ENCODE measurements at places on chromosomes 4 and X.

GRCh38 chrX:24561121-24561520, 86.0 kb downstream of the PCYT1B start:
- DNase-seq = no peak

DNA sequence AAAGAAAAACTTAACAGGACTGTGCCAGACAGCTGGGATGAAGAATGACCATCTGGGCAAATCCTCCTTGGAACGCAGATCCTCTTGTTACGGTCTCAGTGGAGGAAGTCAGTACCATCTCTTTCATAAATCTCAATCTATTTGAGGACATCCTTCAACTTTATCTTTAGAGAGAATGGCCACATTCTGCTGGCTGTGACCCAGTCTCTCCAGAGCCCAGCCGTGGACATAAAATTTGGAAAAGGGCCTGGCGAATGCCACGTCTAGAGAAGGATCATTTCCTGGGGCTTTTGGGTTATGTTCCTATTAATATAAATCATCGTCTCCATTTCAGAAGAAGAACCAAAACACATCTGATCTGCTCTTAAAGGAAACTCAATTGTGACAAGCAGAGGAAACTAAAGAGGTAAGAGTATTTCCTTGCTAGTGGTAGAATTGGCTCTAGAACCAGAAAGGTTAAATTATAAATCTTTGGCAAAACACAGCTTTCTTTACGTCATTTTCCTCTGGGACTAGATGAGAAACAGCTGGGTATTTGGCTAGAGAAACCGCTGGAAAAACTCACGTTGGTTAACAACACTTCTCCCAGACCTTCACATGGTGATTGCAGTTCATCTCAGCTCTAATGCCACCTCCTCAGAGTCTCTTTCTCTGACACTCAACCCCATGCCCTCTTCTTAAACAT, 164.7 kb downstream of the CHIC2 start:
- no peak for DNase-seq

GRCh38 chrX:79412972-79413371, 45.8 kb upstream of the ITM2A start:
- DNase-seq = no peak

DNA sequence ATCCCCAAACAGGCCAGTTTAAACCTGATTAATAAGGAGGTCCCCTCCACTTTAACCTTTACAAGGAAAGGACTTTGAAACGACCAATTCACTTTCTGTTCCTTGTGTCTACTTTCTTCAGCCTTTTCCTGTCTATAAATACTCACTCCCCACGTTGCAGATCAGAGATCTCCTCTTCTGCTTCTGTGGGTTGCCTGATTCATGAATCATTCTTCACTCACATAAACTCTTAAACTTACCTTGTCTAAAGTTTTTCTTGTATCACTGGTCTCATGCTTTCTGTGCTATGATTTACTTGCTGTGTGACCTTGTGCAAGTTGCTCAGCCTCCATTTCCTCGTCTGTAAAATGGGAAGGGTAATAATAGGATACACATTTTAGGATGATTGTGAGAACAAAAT, 236.1 kb downstream of the QDPR start:
- no peak for DNase-seq

DNA sequence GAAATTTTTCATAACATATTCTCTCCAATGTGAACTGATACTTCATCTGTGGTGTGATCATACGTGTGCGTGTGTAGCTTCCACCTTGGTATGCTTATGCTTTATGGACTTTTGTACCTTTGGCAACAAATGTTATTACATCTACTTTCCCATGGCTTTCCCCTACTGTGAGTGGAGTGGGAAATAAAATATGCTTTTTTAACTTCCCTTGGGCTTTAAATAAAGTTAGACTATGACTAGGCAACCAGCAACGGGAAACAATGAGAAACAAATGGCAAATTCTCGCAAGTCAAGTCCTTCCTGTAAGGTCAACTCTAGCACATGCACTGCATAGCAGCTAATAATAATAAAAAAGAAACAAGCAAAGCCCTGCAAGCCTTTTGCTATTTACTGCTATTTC, 205.0 kb upstream of the PDE5A start:
- DNase-seq = no peak

- DNase-seq = no peak
Observed at GRCh38 chr4:54879576-54879975, 221.8 kb downstream of the KIT start.

DNA sequence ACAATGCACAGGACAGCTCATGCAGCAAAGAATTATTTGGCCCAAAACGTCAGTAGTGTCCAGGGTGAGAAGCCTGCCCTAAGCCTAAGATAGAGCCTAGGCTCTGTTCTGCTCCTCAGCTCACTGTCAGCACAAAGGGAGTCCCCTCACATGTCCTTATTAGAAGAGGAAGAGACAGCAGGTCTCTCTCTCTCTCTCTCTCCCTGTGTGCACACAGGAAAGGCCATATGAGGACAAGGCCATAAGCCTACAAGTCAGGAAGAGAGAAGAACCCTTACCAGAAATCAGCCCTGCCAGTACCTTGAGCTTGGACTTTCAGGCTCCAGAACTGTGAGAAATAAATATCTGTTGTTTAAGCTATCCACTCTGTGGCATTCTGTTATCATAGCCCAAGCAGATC, 20.4 kb downstream of the FAM184B start:
- no peak for DNase-seq

DNA sequence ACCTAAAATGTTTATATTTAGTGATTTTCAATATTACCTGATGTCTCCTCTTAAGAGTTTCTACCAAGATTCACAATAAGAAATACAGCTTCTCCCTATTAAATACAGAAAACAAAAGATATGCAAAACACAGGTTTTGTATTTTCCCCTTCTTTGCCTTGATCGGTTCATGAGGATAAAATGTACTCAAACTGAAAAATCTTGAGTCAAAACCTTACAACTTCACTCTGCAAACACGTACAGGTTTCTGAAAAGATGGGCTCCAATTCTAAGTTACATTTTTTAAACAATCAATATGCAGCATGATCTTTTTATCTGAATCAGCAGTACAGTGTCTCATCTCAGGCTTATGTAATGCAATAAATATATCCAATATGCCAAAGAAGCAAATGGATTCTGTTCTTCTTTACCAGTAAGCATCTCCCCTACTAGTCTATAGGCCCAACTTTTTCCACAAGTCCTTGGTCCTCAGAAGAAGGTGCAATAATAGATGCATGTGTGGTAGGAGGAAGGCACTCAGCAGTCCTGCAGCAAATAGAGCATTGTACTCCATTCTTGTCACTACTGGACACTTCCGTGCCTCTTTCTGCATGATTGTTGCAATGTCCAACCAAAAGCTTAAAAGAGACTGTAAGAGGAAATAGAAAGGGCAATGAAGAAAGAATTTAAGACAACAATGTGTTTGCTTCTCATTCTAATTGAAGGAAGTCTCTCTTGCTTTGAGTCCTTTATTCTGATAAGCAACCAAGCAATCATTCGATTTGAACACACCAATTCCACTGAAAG, 3.2 kb downstream of the MAPK10 start:
- no peak for DNase-seq

- no peak for DNase-seq
Observed at GRCh38 chr4:139665079-139665689, 435 bp upstream of the MGST2 start.

DNA sequence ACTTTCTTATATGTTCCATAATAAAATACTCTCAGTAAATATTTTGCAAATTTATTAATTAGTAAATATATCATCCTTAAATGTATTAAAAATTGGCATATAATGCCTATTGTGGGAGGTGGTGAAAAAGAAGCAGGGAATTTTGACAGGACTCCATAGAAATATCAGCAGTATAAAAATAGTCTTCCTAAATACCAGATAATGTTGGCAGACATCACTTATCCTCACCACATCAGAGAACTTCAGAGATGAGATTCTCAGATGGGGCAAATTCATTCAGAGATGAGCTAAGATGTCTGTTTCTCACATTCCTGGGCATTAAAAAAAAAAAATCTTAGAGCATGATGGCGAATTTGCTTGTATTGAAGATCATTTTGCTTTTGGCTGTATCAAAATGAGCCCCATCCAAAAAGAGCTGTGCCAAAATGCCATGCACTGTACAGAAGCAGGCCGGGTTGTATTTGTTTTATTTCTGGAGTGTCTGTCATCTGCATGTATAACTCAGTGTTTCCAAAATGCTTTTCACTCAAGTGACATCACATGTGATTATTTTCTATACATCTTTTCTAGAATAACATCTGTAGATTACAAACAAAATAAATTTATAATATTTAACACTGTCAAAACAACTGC, 41.7 kb downstream of the ATP8A1 start:
- no peak for DNase-seq

- no peak for DNase-seq
Observed at GRCh38 chr4:20532116-20532790, 168.0 kb upstream of the PACRGL start.

GRCh38 chr4:152245680-152246079, 290.2 kb downstream of the FBXW7 start:
- DNase-seq = no peak

- no peak for DNase-seq
Observed at GRCh38 chr4:151781026-151781425, 20.2 kb upstream of the GATB start.

- DNase-seq = no peak
Observed at GRCh38 chrX:72634331-72634730, 61.7 kb upstream of the HDAC8 start.

DNA sequence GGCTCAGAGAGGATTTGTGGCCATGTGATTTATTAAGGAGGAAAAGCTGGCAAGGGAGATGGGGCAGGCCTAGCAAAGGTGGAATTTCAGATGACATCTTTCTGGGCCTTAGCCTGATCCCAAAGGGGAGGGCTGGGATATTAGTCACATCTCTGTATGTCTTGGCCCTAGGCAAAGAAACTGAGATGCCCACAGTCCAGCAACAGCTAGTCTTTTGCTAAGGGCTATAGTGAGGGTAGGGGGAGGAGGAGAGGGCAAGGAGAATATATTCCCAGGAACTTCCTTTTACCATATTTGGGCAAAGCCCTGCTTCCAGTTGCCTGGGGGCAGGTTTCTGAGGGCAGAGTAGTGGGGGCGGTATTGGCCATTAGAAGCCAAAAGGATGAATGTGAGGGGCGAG, 209.8 kb upstream of the NR3C2 start:
- no peak for DNase-seq

- no peak for DNase-seq
Observed at GRCh38 chrX:103467887-103468286, 51.4 kb downstream of the RAB40A start.

DNA sequence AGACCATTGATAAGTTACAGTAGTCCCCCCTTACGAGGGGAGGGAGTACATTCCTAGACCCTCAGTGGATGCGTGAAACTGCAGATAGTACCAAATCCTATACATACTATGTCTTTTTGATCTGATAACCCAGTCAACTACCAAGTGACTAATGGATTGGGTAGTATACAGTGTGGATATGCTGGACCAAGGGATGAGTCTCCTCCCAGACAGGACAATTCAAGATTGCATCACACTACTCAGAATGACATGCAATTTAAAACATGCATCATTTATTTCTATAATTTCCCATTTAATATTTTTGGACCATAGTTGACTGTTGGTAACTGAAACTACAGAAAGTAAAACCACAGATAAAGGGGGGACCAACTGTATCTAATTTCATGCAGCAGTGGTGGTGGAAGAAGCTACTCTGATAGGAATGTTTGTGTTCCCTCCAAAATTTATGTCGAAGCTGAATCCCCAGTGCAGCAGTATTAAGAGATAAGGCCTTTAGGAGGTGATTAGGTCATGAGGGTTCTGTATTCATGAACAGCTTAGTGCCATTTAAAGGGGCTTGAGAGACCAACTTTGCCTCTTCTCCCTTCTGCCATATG, 11.9 kb downstream of the HADH start:
- DNase-seq = no peak

DNA sequence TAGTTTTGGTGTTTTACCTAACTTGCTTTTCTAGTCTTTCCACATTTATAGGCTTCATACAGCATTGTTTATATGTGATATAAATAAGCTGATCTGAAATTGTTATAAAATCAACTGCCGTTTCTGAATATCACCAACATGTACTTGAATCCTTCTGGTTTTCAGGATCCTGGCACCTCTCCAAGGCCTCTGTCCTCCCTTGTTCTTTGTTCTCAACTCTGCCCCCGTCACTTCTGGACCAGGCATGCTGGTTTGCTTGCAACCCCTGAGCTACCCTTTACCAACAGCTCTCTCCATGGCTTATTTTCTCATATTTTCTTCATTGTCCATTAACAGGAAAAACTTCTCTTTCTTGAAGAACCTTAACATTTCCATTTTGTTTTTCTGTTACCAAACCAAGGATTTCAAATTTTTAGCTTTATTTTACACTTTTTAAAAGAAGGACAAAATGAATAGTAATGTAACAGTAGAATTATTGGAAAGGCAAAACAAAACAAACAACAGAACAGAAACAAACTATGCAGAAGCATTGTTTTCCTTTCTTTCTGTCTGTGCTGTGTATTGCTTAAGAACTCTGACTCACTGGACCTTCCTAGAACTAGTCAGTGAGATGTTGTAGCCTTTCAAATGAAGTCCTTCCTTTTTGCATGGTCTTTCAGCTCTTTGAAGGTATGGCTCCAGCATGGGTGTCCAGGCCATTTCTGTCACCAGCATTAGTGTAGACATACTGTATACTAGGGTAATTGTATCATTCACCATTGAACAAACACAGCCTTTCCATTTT, 44.8 kb downstream of the BANK1 start:
- DNase-seq = no peak

DNA sequence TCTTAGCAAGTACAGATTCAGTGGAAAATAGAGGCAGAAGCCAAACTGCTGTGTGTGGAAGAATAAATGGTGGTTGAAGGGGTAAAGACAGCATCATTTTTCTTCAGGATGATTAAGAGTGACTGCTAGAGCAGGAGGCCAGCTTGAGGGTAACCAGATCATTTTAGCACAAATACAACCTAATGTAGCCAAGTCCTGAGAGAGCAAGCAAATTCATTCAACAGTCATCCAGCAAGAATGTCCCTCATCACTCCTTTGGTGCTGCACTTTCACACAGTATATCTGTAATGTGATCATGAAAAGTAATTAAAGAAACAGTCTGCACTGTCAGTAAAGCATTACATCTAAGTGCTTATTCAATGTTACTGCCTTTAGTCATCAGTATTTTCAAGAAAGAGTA, 44.8 kb downstream of the NPFFR2 start:
- DNase-seq = no peak

GRCh38 chr4:167274351-167274750, 40.1 kb upstream of the SPOCK3 start:
- no peak for DNase-seq

- DNase-seq = no peak
Observed at GRCh38 chrX:13120017-13120416, 75.6 kb upstream of the FAM9C start.

All from activated CD8-positive, alpha-beta memory T cell treated with anti-CD3 and anti-CD28 coated beads for 1 hour (primary cell).